ENCODE measurements at places on chromosomes 4 and X. TPM values are rescaled to one million over a fixed set of nuclear protein-coding genes. Genes with fewer than 3 reads are reported as not detected.

The TMEM187 gene
- total RNA-seq = 5.1 TPM

The CXCL8 gene
- total RNA-seq = 8.5 TPM

The SHROOM3 gene
- 12.3 TPM for total RNA-seq

The XAGE1A gene
- total RNA-seq = not detected

The TMPRSS11B gene
- 0.43 TPM for total RNA-seq

The RAB39B gene
- 0.07 TPM for total RNA-seq

The HSFX1 gene
- total RNA-seq = 0.93 TPM

The FGF16 gene
- not detected for total RNA-seq
